Forelimb muscle (tissue), 1 donor: ENCODE measurements at places on chromosomes 4 and X. TPM values are rescaled to one million over a fixed set of nuclear protein-coding genes. Genes with fewer than 3 reads are reported as not detected.

Gene PNMA3
- 1.6 TPM for polyA plus RNA-seq

Gene CYLC1
- not detected for polyA plus RNA-seq

Gene AFP
- not detected for polyA plus RNA-seq

Gene G6PD
- 11.1 TPM for polyA plus RNA-seq

Gene CT45A1
- polyA plus RNA-seq, result 0.24 TPM

Gene EGFL6
- polyA plus RNA-seq, result 72.1 TPM

Gene CSAG1
- polyA plus RNA-seq, result not detected

GRCh38 chrX:130264573-130264972, 4.1 kb downstream of the ZNF280C start:
- DNase-seq, result no peak

DNA sequence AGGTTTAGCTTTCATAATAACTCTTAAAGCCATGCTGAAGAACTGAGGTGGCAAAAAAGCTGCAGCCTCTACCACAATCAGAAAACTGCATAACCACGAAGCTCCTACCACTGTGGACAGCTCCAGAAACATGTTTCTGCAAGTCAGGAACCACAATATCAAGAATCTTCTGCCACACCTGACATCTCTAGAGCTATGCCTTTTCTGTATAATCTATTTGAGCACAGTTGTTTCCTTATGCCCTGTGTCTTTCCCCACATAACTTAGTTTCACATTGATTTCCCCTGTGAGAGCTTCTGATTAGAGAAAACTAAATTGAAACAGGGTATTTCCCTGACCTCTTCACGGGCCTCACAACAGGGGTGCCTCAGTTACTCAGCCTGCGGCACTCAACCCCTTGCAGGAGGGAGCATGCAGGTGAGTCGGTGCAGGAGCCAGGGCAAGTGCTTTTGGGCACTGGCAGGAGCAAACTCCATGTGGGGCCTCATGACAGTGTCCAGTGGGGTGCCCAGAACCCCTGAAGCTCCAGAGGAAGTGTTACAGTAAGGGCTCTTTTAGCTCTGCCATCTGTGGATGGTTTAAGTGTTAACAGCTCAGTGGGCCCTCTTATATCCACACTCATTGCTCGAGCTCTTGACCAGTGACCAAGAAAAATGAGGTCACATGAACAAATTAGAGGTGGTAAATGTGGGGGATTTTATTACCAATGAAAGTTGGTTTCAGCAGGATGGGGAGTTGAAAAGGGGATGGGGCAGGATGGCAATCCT, 132.8 kb upstream of the BMP3 start:
- no peak for DNase-seq

DNA sequence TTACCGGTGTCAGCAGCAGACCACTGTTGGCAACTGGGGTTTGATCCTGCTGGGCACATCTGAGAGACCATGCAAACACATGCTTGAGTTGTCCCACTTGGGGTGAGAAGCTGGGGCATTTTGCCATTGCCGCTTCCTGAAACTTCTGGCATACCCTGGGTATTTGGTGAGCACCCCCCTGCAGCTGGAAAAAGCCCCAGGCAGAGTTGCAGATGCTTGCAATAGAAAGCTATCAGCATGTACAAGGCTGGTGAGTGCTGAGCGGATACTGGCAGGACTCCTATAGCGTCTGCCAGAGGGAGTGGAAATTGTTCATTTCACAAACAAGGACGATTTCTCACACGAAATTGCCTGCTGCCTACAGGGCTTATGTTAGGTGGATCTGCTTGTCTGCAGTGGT, 32.3 kb downstream of the SUPT20HL1 start:
- no peak for DNase-seq

DNA sequence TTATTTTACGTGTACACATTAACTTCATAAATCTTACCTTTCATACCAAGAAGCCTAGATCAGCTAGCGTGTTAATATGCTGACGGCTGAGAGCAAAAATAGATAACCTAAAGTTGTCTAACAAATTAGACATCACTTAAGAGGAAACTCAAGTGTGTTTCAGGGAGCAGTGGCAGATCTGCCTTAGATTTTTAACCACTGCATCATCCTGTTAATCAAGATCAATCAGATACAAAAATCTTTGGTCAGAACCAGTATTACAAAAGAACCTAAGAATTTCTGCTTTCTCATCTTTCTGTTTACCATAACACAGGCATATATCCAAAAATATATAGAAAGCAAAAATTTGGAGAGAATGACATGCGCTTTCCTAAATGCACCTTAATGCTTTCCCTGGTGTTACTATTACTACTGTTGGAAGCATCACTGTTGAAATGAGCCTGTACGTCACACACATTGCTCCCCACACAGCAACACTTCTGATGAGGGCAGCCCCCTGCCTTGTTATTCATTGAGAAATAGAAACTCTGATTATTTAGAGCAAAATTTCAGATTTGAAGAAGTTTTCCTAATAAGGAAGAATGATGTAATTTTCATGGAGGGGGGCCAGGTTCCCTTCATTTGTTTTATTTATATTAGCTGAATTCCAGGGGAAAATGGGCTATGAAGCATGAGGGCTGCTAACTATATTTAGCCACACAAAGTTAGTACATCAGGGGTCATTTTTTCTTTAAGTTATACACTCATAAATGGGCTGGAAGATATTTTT, 152.3 kb downstream of the CBR4 start:
- no peak for DNase-seq

- no peak for DNase-seq
Observed at GRCh38 chr4:142475663-142476062, 370.4 kb downstream of the INPP4B start.

DNA sequence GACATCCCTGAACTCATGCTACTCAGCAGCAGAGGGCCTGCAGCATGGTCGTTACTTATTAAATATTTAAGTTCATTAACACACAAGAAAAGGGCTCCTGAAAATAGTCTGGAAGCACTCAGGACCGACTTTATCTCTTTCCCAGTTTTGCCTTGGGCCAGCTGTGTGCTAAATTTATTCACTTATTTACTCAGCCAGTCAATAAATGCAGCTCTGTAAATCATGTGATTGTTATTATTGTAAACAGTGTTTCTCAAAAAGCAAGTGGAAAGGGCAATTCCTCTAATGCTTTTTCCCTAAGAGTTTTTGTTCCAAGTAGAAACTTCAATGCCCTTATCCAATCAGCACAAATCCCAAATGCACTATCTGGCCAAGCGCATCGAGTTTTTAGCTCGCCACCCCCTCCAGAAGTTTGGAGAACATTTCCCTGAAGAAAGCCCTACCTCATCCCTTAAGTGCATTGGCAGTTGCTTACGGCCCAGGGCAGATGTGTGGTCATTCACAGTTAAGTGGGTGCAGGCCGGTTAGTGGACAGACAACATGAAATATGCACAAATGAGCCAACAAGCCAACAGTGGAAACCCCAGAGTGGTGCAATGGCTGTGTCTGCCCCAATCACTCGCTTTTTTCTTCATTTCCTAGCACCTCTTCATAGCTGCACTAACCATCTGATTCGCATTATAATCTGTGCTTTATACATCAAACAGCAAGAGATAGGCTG, 125.8 kb downstream of the SMIM20 start:
- DNase-seq, result no peak

GRCh38 chrX:139026811-139027210, 315.3 kb upstream of the FGF13 start:
- DNase-seq, result no peak

DNA sequence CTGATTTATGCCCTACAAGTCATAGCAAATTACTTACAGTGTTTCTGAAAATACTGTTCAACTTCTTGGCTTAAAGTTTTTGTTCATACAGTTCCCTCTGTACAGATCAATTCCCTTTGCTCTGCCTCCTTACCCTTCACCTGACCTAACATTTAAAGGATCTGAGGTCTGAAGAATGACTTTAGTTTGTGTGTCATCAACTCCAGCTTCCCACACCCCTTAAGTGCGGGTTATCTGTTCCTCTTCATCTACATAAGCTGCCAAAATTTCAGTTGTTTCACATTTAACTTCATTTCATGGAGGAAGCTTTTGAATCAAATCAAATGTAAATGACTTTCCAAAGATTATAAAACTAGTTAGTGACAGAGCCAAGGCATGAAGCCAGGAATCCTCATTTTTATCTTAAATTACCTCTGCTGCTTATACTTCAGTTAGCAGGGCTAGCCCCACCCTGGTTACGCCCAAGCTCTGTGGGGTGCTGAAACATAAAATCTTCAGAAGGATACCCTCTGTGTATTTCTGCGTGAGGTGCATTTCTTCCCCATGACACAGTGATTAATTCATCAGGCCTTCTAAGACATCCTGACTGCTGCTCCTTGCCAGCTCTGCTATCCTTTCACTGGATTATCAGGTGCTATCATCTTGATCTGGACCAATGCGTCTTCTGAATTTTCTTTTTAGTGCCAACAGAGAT, 16.5 kb downstream of the CXCL1 start:
- no peak for DNase-seq

GRCh38 chr4:84697159-84697558, 114.2 kb downstream of the CDS1 start:
- DNase-seq, result no peak

GRCh38 chr4:32831104-32831503, 2110.9 kb downstream of the PCDH7 start:
- no peak for DNase-seq

DNA sequence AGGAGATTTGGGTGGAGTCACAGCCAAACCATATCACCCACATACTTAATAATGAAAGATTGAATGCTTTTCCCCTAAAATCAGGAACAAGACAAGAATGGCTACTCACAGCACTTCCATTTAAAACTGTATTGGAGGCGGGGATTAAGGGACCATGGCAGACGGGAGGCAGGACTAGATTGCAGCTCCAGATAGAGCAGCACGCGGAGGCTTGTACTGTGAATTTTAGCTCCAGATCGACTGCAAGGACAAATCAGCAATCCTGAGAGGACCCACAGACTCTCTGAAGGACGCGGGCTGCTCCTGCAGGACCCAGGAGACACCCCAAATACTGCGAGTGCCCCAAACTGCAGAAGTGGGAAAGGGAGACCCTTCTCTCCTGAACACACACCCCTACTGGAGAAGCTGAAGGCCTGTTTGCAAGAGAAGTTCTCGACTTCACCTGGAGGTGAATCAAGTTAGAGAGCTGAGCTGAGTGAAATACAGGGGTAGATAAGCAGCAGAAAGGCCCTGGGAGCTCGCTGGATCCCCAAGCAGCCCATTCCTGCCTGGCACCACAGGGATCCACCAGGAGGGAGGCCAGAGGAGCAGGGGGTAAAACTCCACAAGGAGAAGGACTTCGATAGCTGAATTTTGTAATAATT, 207.4 kb upstream of the INTU start:
- no peak for DNase-seq

GRCh38 chrX:119468551-119469312, 488 bp downstream of the SLC25A5 start:
- DNase-seq, result peak; percentile 46

GRCh38 chr4:145732001-145732815, 52.3 kb downstream of the C4orf51 start:
- no peak for DNase-seq

DNA sequence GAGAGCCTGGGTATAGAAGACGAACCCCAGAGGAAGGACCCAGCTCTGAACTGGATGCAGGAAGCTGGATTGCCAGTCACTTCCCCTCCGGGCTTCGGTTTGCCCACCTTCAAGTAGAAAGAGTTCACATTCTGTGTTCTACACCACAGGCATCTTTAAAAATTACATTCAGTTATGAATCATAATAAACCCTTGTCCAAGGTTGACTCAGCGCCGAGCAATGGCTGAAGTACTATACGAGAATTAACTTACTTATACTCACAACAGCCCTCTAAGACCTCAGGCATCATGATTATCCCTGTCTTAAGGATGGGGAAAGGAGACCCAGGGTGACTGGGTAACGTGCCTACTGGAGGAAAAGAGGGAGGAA, 72.5 kb downstream of the EVC2 start:
- no peak for DNase-seq

GRCh38 chrX:54920610-54921426, at the start of gene TRO:
Gene TRO, plus strand, starts transcription at chrX:54920824. Its CDS starts 1,423 bp downstream, at chrX:54922247.
- no peak for DNase-seq

GRCh38 chr4:139647184-139647583, 18.4 kb upstream of the MGST2 start:
- DNase-seq, result no peak

DNA sequence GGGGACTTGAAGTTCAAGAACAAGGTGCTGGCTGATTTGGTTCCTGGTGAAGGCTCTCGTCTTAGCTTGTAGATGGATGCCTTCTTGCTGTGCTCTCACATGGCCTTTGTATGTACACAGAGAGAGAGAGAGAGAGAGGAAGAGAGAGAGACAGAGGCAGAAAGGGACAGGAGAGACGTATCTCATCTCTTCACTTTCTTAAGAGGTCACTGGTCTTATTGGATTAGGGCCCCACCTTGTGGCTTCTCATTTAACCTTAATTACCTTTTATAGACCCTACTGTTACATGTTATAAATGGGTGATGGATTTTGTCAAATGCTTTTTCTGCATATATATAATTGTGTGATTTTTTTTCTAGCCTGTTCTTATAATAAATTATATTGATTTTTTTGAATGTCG, 1444.2 kb downstream of the ADGRL3 start:
- no peak for DNase-seq

GRCh38 chr4:85919200-85919887, 440.5 kb downstream of the MAPK10 start:
- DNase-seq, result no peak

- DNase-seq, result no peak
Observed at GRCh38 chr4:163587867-163588266, 93.4 kb downstream of the TMA16 start.

- no peak for DNase-seq
Observed at GRCh38 chr4:155529716-155530115, 136.9 kb upstream of the GUCY1A1 start.

- peak; percentile 26 for DNase-seq
Observed at GRCh38 chrX:33183361-33183760, 28.0 kb downstream of the DMD start.

- no peak for DNase-seq
Observed at GRCh38 chr4:142974328-142974727, 128.2 kb upstream of the INPP4B start.
